ENCODE measurements at places on chromosomes 4 and X. TPM values are rescaled to one million over a fixed set of nuclear protein-coding genes. Genes with fewer than 3 reads are reported as not detected.

DNA sequence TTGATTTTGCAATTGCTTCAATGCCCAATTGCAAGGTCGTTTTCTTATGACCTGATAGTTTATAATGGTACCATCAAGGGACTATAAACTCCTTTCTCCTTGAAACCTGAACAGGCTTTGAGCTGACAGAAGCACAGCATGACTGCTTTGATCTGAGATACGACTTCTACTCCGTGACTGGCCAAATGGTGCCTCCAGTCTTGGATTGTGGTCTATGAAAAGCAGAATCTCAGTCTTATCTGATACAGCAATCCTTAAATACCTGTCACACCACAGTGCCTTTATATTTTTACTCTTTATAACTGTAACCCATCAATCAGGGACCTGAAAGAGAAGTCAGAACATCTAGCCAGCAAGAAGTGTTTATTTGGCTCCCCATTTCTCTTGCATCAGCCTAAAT lies 93.1 kb downstream of the DOCK11 start:
- no peak for DNase-seq
- no peaks in the 10 kb centered on the region for H3K4me1 ChIP-seq
- peaks cover 11% of the 10 kb centered on the region for H3K36me3 ChIP-seq
- H3K4me3 ChIP-seq = no peak overlapping the region
- H3K27me3 ChIP-seq = no peaks in the 10 kb centered on the region

- no peak within 1 kb of the TSS for H3K27ac ChIP-seq
- no peak within 1 kb of the TSS for H3K4me3 ChIP-seq
- no peaks in the 10 kb centered on the region for H3K36me3 ChIP-seq
- no peak for DNase-seq
Observed at GRCh38 chrX:30241724-30242415, at the start of gene MAGEB4. MAGEB4 (plus strand) TSS chrX:30242000; CDS start chrX:30242136, 136 bp downstream.

- no peak for DNase-seq
- no peak overlapping the region for H3K4me3 ChIP-seq
- no peaks in the 10 kb centered on the region for H3K4me1 ChIP-seq
- H3K36me3 ChIP-seq = no peaks in the 10 kb centered on the region
Observed at GRCh38 chrX:72659723-72660122, 54.4 kb downstream of the PHKA1 start.

GRCh38 chr4:48518143-48518542 lies 28.1 kb downstream of the ZAR1 start:
- H3K27ac ChIP-seq = no peak overlapping the region
- H3K4me3 ChIP-seq = no peak overlapping the region
- H3K4me1 ChIP-seq = no peaks in the 10 kb centered on the region
- no peak for DNase-seq
- no peaks in the 10 kb centered on the region for H3K27me3 ChIP-seq

- no peaks in the 10 kb centered on the region for H3K4me1 ChIP-seq
- H3K27ac ChIP-seq = no peak overlapping the region
- no peaks in the 10 kb centered on the region for H3K36me3 ChIP-seq
Observed at GRCh38 chr4:21769404-21770147, 179.0 kb downstream of the KCNIP4 start.

- H3K4me3 ChIP-seq = no peak overlapping the region
- no peak overlapping the region for H3K27ac ChIP-seq
- H3K4me1 ChIP-seq = peaks cover 2% of the 10 kb centered on the region
Observed at GRCh38 chr4:17517664-17518063, 2.7 kb downstream of the CLRN2 start.

The IQCM gene
- not detected for total RNA-seq

The GLRA3 gene
- total RNA-seq = not detected

The NEIL3 gene
- 0.52 TPM for total RNA-seq

Measured in upper lobe of right lung (tissue), 1 donor.